Keratinocyte (primary cell): ENCODE measurements at places on chromosomes 11 and 22.
A peak's percentile ranks its signal among the peaks of the same experiment; 100 is the strongest.

GRCh38 chr11:124069429-124070401 is 28.6 kb upstream of the OR10G7 start:
- no peak for DNase-seq

DNA sequence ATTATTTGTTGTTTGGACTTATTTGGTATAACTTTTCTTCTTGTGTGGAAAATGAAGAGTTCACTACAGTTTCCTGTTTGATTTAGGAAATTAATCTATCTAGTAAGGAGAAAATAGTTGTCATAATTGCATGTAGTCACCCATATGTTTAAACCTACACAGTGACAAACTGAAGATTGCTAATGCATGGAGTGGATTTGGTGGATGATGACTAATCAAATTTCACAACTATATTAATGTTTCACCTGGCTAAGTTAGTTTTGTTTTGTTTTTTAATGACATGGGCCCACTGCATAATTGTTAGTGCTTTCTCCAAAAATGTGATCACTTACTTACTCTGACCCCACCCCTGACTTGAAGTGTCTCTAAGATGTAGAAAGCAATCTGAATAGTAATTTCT is 170.6 kb downstream of the DYNC2H1 start:
- DNase-seq, result no peak

DNA sequence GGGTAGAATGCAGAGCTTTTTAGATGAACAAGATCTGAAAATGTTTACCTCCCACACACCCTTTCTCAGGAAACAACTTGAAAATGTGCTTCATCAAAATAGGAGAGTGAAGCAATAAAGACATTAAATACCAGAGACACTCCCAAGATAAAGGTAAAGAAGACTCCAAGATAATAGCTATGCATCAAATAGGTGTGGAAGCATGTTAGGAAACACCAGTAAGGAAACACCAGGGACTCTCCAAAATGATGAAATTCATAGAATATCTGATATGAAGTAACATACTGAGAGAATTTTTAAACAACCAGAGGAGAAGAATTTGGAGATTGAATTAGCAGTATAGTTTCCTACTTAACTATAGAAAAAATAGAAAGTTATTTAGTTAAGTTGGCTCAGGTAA is 57.0 kb downstream of the OR10A6 start:
- no peak for DNase-seq

GRCh38 chr11:102812188-102812587 is 14.2 kb upstream of the MMP1 start:
- DNase-seq, result no peak

GRCh38 chr11:35618497-35619115 is 346 bp downstream of the FJX1 start:
- DNase-seq, result no peak

- no peak for DNase-seq
These were observed 866 bp downstream of the MED17 start for GRCh38 chr11:93784935-93785360.

- no peak for DNase-seq
These were observed 85.6 kb downstream of the TRIM29 start for GRCh38 chr11:120052196-120052775.

- DNase-seq, result no peak
These were observed 17.2 kb upstream of the CD59 start for GRCh38 chr11:33753304-33753967.

GRCh38 chr11:66388780-66389386 is 17.3 kb upstream of the SLC29A2 start:
- DNase-seq, result peak; percentile 50

DNA sequence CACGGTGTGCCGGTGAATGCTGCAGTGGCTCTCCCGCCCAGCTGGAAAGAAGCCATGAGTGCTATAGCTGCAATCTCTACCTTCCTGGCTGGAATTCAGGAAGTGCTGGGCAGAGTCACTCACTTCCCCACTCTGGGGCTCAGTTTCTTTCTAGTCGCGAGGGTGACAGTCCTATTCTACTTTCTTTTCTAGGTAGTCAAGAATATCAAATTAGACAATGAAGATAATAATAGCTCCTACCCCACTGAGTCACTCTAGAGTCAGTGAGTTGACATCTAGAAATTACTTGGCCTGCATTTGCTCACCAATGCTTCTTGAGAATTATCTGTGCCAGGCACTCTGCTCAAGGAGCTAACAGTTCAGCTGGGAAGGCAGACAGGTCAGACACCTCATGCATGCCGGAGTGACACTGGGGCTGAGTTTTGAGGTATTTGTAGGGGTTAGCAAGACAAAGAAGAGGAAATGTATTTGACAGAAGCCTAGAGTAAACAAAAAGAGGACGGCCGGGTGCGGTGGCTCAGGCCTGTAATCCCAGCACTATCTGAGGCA is 3.2 kb downstream of the CENPM start:
- DNase-seq, result no peak

DNA sequence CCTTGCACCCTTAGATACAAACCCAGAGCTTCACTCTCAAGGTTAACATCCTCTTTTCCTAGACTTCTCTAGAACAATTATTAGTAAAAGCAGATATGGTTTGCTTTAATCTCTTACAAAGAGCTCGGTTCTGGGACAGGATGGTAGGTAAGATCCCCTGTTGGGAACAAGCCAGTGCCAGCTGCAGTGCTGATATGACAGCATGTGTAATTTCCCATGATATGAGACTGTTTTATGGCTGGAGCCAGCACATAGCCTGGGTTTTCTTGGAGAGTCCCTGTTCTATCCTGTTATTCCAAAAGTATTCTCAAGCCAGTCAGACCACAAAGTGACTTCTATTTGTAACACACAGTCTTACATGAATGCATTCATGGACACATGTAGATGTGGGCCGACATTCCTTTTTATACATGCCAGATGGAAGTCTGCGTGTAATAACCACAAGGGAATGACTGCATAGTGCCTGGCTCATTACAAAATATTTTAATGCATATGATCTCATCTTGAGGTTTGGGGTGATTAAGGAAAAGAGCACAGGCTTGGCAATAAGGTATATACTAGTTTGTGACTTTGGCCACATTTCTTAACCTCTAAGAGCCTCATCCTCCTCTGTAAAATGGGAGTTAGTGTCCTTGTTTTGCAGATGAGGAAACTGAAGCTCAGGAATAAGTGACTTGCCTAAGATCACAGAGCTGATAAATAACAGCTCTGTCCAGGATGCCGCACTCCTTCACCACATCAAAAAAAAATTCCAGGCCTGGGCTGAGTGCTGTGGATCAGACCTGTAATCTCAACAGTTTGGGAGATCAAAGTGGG is 21.8 kb downstream of the CLMP start:
- peak; percentile 90 for DNase-seq

- DNase-seq, result no peak
These were observed 14.0 kb downstream of the CAPN5 start for GRCh38 chr11:77080643-77081210.

DNA sequence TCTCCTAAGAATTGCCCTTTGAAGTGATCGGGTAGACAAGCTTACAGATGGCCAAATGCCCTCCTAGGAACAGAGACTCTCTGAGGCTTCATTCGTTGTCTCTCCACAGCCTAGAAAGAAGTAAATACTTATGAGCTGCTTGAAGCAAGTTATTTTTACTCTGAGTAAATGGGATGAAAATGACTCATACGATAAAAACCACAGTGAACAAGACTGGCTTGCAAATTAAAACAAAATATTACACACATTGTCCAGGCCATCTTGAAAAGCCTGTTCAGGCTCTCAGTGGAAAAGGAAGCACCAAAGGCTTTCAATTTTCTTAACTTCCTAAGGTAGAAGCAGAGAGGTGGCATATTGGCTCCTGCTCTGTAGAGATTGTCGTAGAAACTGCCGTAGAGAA is 294.2 kb downstream of the NELL1 start:
- no peak for DNase-seq

DNA sequence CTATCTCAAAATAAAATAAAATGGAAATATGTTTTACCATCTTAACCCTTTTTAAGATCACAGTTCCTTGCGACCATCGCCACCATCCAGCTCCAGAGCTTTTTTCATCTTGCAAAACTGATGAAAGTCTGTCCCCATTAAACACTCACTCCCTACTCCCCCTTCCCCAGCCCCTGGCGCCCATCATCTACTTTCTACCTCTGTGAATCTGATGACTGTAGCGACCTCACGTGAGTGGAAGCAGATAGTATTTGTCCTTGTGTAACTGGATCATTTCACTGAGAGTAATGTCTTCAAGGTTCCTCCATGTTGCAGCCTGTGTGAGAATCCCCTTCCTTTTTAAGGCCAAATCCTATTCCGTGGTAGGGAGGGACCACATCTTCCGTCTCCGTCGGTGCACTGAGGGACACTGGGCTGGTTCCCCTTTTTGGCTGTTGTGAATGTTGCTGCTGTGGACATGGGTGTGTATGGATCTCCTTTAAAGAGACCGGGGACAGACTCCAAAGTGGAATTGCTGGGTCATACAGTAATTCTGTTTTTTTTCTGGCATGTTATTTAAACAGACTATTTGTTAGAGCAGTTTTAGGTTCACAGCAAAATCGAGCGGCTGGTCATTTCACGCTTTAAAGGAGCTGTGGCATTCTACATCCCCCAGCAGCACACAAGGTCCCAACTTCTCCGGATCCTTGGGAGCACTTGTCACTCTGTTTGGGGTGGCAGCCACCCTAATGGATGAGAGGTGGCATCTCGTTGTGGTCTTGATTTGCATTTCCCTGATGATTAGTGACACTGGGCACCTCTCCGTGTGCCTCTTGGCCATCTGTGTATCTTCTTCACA is 120.0 kb downstream of the KCNQ1 start:
- DNase-seq, result no peak

DNA sequence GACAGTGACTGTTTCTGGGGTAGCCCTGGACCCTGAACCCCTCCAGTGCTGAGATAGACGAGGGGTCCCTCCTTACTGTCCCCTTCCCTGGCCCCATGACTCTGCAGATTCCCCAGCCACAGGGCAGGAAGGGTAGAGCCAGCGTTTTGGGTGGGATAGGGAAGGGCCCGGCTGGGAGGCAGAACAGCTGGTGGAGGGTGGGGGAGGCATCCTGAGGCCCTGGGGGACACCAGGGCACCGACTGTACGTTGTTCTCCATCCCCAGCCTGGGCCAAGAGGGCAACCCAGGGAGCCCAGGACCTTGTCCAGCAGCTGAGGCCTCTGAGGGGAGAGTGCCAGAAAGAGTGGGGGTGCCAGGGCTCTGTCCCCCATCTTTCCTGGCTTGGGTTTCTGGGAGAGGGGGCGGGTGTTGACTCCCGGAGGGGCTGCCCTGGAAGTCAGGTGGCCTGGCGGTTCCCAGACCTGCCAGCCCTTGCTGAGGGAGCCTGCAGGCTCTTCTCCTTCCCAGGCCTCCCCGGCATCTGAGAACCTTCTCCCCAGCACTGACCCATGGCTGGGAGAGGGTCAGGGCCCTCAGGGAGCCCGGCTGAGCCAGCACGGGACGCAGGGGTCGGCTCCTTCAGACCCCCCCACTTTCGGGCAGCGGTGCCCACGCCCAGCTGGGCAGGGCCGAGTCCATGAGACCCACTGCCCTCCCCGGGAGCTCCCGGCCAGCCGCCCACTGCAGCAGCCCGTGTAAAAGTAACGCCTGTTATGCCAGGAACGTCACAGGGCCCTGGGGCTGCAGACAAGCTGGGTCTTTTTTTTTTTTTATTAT is 30.3 kb downstream of the IGF2 start:
- no peak for DNase-seq

GRCh38 chr11:69101115-69101791 is 52.5 kb downstream of the TPCN2 start:
- DNase-seq, result no peak

DNA sequence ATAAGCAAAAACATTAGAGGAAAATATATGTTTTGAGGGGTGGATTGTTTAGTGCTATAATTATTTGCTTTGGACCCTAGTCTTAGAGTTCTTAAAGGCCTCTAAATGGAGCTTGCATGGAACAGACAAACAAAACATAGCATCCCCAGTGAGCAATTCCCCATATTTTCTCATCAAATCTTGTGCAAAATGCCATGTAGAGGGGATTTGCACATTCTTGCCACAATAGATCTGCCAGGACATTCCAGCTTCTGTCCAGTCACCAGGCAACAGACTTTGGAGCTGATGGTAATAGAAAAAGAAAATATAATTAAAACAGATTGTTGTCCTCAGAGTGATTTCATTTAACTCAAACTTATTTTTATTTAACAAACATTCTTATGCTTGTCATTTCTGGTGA is 360.3 kb upstream of the PDGFD start:
- no peak for DNase-seq

GRCh38 chr11:34745195-34745594 is 124.3 kb downstream of the EHF start:
- no peak for DNase-seq

- peak; percentile 21 for DNase-seq
These were observed 79.0 kb downstream of the TTC28 start for GRCh38 chr22:28600546-28601143.

DNA sequence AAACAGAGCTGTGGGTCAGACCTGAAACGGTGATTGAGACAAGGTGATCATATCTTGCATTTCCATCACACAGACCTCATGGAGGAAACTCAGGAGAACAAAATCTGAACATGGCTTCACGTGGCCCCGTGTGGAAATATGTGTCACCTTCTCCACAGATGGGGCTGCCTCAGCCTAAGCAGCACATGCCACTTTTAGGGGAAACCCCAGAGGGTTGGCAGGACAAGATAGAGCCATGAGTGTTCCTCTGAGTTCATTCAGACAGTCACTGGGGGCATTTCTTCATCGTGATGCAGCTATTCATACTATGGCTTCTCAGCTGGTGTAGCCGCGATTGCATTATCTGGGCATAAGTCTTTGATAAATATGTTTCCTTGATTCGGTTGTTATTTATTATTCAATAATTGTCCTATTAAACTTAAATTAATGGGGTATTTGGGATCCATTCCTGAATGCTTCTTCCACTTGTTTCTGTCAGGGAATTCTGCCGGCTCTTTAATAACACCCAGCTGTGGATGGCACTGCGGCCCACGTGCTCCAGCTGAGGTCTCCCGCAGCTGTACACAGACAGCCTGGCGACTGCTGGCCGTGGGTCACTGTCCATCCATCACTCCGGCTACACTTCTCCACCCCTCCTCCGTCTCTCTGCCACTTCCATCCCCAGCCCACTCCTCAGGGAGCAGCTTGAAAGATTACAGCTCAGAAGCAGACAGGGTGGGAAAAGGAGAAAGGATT is 485.1 kb downstream of the OPCML start:
- no peak for DNase-seq

DNA sequence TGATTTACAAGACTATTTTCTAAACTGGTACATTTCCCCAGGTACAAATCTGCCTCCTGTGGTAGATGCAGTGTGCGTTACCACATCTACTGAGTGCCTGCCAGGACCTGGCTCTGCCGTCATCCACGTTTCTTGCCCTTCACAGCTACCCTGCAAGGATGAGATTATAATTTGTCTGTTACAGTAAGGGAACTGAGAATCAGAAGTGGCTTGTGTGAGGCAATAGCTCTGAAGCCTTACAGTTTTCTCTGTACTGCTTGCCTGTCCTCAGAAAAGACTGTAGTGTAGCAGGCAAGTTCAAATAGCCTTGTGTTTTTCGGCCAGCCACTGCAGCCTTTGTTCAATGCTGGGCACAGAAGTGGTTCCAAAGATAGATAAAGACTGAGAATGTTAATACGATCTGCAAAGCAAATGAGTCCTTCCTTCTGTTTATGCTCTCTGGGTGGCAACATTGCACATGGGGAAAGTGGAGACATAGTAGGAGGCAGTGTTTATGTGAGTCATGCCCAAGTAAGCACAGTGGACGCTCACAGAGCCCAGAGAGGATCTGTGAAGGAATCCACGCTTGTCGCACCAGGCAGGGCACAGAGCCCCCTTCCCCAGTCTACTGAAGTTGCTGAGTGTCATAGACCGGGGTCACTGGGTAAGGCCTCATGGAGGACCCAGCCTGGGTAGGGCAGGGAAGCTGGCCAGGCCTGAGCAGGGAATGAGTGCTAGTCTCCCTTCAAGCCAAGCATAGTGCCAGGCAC is 49.1 kb downstream of the MICAL2 start:
- no peak for DNase-seq
